Activated CD4-positive, alpha-beta T cell treated with anti-CD3 and anti-CD28 coated beads, Interleukin-2, Interleukin-4, amounts not matched to agents 100 ng/mL and 50 ng/mL, durations not matched to agents 16 hours and 8 hours (primary cell): ENCODE measurements at places on chromosomes 16 and 17.

GRCh38 chr16:79265196-79265595 lies 335.3 kb downstream of the MAF start:
- no peak for DNase-seq

DNA sequence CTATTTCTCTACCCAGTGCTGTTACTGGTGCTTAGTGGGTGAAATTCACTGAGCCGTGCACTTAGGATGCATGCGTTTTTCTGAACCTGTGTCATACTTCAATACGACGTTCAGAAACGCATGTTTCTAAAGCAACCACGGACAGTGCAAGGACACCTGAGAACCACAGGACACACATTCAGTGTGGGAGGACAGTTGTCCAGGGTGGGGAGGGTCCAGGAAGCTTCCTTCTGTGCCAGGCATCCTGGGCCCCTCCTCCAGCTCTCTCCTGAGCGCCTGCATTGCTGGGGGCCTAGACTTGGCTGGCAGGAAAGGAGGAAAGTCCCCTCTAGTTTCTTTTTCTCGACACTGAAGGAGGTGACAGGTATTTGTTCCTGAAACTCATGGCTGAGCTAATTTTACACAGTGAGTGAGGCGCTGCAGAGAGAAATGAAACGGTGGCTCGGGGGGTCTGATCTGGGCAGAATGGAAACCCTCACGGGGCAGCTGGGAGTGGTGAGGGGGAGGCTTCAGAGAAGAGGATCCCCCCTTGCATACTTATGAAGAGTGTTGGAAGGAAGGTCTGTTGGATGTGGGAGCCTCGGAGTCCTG lies 89.9 kb downstream of the IRF8 start:
- DNase-seq, result peak; percentile 33

DNA sequence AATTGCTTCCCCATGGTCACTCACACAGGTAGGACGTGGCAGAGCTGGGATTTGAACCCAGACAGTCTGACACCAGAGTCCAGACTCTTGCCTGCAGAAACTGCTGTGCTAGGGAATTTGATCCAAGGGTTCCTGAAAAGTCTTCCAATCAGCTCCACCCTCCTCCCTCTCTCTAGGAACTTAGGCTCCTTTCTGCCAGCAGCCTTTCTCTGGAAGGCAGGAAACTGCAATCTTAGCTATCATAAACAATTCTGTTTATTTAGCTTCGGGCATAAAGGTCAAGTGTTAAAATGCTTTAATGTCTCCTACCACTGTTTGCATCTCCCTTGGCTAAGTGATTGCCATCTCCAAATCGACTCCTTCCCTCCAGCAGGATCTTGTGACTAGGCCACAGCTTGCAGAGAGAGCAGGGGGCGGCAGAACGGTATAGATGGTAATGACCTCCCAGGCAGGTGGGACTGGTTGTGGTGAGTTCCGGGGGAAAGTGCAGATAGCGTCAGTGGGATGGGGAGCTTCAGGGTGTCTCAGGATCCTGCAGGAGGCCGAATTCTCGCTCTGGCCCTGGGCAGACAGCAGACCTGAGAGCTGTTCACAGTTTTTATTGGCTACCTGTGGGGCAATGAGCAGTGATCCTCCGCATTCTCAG lies 882.4 kb upstream of the EEF2KMT start:
- DNase-seq, result no peak

DNA sequence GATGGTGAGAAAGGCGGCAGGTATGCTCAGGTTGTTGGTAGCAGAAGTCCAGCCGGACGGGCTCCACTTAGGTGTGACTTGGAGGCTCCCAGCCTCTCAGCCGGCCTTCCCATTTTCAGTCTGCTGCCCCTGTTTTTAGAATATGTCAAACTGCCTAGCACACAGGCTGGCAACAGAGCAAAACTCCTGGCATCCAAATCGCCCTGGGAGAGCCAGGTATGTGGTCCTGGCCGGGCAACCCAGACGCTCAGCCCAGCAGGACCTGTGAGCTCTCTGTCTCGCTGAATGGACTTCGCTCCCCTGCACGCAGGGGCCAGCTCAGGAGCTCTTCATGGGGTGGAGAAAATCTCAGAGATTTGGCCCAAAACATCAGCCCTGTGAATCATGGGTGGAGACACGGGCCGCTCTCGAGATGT lies 147.9 kb upstream of the CHMP6 start:
- DNase-seq, result no peak

DNA sequence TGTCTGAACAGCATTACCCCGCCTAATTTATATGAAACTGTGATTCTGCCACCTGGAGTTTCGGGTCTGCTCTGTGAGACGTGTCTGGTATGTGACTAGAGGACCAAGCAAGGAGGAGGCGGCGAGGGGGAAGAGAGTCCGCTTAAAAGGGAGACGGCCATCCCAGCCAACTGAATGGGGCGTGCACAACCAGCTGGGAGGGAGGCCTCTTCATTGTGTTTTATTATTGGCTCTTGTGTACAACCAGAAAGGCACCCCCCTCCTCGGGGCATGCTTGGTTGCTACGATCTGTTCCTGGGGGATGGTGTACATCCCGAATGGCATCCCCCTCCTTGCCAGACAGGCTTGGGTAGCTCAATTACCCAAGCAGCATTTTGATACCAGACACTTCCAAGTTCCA lies 384.5 kb upstream of the SALL1 start:
- no peak for DNase-seq

GRCh38 chr16:52812678-52813556 lies 239.8 kb downstream of the CHD9NB start:
- no peak for DNase-seq

DNA sequence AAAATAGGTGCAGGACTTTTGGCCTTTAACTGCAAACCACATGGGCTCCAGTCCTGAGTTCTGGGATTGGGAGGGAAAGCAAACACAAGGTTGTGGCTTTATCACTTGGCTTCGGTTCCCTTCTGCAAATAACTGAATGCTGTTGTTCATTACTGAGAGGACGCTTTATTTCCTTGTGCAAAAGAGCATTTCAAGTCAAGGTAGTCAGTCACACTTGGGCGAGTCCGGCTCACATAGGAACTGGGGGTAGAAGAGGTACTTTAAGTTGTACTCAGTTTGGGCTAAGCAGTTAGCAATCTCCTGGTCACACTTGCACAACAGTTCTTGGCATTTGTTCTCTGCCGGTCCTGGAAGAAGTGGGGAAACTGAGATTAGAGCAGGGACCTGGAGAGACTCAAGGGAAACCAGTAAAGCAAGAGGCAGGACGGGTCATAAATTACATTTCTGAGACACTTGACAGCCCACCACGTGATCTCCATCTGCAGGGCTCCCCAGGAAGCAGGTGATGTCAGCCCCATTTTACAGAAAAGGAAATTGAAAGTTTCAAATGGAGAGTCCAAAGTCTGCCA lies 21.6 kb downstream of the PLA2G10 start:
- peak; percentile 6 for DNase-seq

GRCh38 chr17:61405686-61406536 lies 6.3 kb downstream of the TBX2 start:
- no peak for DNase-seq

DNA sequence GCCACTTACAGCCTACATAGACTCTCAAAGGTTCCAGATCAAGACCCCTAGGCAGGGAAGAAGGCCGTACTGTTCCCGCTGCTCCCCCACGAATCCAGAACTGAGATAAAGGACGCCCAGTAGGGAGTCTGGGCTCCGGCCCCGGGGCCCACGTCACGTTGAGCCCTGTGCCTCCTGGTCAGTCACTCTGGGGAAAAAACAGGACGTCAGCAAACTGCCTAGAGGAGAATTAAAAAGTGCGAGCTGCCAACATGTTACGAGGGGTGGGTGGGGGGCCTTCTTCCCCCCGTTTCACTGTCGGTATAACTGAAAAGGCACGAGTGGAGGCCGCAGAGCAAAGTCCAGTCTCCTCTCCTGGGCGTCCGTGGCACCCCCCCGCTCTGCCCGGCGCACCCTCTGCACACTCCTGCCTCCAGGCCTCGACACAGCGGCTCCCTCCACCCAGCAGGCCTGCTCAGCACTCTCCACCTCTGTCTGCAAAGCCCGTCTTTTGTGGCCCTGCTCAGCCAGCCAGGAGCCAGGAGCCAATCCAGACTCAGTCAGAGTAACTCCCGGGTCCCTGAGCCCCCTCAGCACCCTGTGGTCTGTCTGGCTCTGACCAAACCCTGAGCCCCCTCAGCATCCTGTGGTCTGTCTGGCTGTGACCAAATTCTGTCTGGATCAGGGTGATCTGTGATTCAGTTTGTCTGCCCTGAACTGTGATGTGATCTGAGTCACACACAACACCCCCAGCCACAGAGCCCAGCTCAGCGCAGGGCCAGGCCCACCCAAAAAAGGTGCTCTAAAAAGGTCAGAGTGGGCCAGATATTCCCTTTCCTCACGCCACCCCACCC lies 6.2 kb downstream of the ITGAE start:
- DNase-seq, result peak; percentile 70

GRCh38 chr17:9644910-9645751 lies at the start of gene USP43:
USP43 (plus strand) TSS chr17:9645517; CDS start chr17:9645633, 116 bp downstream.
- DNase-seq, result no peak

DNA sequence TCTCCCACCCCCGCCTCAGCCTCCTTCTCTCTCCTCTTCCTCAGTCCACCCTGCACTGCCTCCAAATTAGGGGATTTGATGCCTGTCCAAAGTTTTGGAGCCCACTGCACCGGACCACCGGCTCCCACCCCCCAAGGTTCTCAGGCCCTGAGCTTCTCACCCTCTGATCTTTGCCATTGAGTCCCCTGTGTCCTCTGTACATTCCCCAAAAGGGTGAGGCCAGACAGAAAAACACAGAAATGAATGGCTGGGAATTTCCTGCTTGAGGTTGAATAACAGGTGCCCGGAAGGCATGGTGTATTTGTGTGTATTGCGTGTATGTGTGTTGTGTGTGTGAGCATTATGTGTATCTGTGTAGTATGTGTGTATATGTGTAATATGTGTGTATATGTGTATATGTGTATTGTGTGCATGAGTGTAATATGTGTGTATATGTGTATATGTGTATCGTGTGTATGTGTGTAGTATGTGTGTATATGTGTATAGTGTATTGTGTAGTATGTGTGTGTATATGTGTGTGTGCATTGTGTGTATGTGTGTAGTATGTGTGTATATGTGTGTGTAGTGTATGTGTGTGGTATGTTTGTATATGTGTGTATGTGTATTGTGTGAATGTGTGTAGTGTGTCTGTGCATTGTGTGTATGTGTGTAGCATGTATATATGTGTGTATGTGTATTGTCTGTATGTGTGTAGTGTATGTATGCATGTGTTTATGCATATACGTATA lies 16.0 kb upstream of the CCL17 start:
- no peak for DNase-seq

DNA sequence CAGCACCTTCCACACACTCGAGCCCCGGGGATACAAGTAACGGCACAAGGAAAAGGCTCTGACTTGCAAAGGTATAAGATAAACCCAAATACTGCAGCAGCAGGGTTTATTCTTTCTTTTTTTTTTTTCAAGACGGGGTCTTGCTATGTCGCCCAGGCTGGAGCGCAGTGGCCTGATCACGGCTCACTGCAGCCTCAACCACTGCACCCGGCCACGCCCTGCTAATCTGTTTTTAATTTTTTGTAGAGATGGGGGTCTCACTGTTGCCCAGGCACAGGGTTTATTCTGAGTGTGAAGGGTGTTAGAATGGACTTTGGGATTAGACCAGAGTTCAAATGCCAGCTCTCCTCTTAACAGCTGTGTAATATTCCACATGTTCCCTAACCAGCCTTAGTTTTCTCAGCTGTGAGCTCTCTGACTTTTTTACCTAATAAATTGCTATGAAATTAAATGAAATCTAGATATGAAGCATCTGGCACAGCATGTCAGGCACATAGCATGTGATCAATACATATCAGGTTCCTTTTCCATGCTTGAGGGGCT lies 62.3 kb upstream of the ADCY9 start:
- no peak for DNase-seq

DNA sequence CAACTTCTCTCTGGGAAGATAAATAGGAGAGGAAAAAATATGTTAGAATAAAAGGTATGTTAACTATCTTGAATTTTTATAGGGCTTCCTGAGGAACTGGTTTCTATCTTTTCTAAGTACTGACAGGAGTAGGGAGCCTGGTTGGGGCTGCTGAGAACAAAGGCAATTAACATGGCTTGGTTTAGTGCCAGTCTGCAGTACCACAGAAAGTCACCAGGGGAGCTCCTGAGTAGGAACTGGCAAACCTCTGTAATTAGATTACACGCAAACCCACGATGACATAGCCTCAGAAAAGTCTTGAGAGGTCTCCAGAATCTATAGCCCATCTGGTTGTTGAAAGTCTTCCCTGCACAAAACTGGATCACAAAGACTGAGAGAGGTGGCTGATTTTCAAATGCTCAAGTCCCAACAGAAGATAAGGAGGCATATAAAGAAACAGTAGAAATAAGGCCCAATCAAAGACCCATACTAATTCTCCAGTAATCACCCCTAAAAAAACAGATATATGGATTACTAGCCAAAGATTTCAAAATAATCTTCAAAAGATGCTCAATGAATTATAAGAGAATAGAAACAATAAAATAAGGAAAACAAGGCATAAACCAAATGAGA lies 11.7 kb upstream of the CNTNAP4 start:
- peak; percentile 44 for DNase-seq

GRCh38 chr16:65116216-65116615 lies 5.6 kb downstream of the CDH11 start:
- DNase-seq, result no peak

- no peak for DNase-seq
These were observed 84.9 kb downstream of the TBC1D16 start for GRCh38 chr17:79950751-79951150.

GRCh38 chr17:73478334-73478733 lies 165.9 kb downstream of the SDK2 start:
- no peak for DNase-seq

DNA sequence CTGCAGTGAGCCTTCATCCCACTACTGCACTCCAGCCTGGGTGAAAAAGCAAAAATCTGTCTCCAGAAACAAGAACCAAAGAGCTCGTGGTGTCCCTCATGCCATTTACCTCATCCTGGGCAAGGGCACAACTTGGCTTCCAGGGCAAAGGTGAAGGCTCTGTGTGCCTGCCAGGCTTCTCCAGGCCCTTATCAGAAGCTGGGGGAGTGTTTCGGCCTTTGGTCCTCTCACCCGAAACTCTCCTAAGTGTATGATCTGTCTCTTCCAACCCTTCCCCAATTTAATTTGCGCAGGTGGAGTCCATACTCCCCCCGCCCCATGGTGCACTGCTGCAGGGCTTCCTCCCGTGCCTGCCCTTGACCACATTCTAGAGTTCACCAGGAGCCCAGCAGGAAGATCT lies 1.1 kb downstream of the CES2 start:
- DNase-seq, result no peak

- no peak for DNase-seq
These were observed 32.3 kb downstream of the TNFRSF13B start for GRCh38 chr17:16939606-16940115.
